Cerebellum (tissue), 4 donors: ENCODE measurements at places on chromosomes 6 and 20. TPM values are rescaled to one million over a fixed set of nuclear protein-coding genes. Genes with fewer than 3 reads are reported as not detected.

KCNK16 gene
- not detected for total RNA-seq

SNAP91 gene
- total RNA-seq = 81.5 TPM

YIPF3 gene
- 46.5 TPM for total RNA-seq

TCF15 gene
- 0.36 TPM for total RNA-seq

CST4 gene
- not detected for total RNA-seq

DNA sequence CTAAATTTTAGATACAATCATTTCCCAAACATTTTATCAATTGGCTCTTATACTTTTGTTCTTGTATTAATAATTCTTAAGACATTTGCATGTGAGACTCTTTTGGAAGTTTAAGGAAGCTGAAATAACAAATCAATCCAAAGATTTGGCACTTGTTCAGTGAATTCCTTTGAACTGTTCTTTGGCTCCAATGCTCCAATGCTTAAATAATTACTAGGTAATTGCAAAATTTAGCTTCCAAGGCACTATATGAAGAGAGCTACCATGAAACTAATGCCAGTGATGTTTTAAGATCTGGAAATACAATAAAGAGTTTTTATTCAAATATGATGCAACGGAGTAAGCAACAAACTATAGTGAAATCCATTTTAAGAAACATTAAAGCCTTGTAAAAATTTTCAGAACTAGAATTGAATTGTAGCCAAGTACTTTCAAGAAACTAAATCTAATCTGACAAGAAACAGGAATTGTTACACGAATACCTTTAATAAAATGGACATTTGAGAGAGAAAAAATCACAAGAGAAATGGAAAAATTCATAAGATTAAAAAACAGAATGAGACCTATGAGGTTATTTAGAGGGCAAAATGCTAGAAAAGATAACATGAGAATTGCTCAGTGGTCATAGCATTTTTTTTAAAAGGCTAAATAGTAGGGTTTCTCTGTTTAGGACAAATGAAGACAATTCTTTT, 43.6 kb upstream of the SMLR1 start:
- no peak for DNase-seq

- peak; percentile 30 for DNase-seq
Observed at GRCh38 chr6:157019115-157019641, 242.0 kb downstream of the ARID1B start.

DNA sequence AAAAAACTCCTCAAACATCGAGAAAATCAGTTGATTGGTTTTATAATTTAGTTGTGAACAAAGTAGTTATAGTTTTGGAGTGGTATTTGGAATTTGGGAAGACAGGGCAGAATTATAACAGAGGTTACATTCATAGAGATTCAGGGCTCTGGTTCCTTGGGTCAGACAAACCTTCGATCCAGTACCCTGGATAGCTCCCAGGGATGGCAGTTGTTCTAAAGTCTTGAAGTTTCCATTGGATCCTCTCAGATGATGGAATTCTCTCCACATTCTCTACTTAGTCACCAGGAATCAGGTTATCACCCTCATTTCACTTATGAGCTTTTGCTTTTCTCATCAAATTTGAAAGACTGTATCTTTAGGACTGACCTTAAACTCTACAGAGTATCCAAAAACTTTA, 285.1 kb downstream of the CENPW start:
- no peak for DNase-seq

DNA sequence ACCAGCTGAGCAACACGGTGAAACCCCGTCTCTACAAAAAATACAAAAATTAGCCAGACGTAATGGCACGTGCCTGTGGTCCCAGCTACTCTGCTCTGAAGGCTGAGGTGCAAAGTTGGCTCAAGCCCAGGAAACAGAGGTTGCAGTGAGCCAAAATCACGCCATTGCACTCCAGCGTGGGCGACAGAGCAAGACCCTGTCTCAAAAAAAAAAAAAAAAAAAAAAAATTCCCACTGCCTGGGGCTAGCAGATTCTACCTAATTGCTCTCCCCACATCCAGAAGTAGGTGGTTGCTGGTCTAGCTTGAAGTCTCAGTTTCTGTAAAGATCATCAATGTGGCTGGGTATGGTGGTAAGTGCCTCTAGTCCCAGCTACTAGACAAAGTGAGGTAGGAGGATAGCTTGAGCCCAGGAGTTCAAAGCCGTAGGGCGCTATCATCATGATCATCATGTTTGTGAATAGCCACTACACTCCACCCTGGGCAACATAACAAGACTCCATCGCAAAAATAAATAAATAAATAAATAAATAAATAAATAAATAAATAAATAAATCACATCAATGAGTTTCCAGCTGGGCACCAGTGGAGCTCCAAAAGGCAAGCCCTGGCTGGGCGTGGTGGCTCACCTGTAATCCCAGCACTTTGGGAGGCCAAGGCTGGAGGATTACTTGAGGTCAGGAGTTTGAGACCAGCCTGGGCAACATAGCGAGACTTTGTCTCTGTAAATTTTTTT, 6.3 kb upstream of the AP5S1 start:
- no peak for DNase-seq

- no peak for DNase-seq
Observed at GRCh38 chr6:110296241-110297025, 61.7 kb downstream of the METTL24 start.

GRCh38 chr20:21125072-21125848, 622 bp upstream of the KIZ start:
- DNase-seq = peak; percentile 47

GRCh38 chr20:58514321-58515232, 622 bp downstream of the APCDD1L start:
- no peak for DNase-seq

DNA sequence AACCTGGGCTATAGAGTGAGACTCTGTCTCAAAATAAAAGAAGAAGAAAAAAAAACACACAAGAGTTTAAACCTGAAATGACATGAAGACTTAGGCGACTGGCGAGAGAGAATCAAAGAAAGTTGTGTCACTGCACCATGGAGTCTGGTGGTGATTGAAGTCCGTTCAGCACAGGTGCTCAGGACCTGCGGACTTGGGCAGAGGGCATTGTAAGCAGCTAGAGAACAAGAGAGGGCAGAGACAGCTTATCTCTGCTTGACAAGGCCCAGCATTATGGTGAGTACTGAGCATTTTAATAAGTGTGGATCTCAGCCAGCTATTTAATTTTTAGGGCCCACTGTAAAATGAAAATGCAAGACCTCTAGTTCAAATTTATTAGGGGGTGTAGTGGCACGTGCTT, 31.5 kb downstream of the BANF2 start:
- no peak for DNase-seq

DNA sequence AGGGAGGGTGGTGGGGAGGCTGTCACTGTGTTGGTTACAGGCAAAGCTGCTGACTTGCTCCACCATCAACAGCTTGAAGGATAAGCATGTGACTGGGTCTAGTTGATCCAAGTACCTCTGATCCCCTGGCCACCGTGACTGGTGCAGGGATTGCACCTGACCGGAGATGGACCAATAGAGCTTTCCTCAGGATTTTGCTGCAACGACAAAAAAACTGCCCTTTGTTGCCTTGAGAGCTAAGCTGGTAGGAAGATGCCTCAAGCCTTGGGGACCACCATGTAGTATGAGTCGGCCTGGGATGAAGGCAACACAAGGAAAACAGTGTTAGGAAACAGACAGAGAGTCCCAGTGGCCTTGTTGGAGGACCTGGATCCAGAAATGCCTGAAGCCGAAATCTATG, 1.8 kb downstream of the OCSTAMP start:
- DNase-seq = no peak
